ENCODE measurements at places on chromosomes 7 and 10. TPM values are rescaled to one million over a fixed set of nuclear protein-coding genes. Genes with fewer than 3 reads are reported as not detected.

VSTM4 gene
- not detected for total RNA-seq

HK1 gene
- 34.2 TPM for total RNA-seq

SPDYE16 gene
- total RNA-seq: not detected

ACSM6 gene
- total RNA-seq: not detected

SPDYE1 gene
- total RNA-seq: not detected

ATOH7 gene
- total RNA-seq: not detected

UTF1 gene
- not detected for total RNA-seq

PKD1L1 gene
- total RNA-seq: 0.05 TPM

NOM1 gene
- total RNA-seq: 15.1 TPM

TEX47 gene
- not detected for total RNA-seq

DOCK1 gene
- 30.1 TPM for total RNA-seq

GHRHR gene
- not detected for total RNA-seq

NANOS1 gene
- 1.8 TPM for total RNA-seq

CADPS2 gene
- total RNA-seq: 17.2 TPM

GIMAP5 gene
- total RNA-seq: not detected

ZNF22 gene
- 1.1 TPM for total RNA-seq

All from NCI-H460 (cell line).